ENCODE measurements at places on chromosomes 5 and 9.
A peak's percentile ranks its signal among the peaks of the same experiment; 100 is the strongest.

DNA sequence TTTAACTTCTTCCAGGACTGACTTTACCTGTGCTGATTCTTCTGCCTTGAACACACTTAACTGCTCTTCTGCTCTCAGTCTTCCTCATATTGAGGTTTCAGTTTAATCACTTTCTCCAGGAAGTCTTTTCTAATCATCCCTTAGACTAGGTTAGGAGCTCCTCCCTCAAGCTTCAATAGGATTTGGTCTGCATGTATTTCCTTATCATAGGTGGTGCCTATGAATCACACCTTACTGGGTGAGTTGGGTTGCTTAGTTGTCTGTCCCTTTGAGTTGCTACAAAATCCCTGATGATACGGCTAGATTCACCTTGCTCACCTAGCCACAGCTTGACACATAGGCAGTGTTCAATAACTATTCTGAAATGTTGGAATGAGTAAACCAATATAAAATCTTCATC is 164.4 kb downstream of the DNAH5 start:
- DNase-seq, result no peak

DNA sequence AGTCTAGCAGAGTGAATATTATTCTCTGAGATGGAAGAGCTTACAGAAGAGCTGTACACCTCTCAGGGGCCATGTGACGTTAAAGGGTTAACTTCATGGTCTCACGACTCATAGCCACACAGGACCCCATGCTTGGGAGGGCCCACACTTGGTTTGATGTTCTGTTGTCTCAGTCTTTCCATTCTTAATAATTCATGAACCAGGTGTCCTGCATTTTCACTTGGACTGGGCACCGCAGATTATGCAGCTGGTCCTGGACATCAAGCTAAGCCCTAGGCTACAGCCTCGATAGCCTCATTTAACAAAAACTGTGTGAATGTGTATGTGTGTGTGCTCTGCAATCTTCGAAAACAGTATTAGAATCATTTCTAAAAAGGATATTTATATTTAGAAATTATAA is 323.5 kb downstream of the PLK2 start:
- peak; percentile 41 for DNase-seq

DNA sequence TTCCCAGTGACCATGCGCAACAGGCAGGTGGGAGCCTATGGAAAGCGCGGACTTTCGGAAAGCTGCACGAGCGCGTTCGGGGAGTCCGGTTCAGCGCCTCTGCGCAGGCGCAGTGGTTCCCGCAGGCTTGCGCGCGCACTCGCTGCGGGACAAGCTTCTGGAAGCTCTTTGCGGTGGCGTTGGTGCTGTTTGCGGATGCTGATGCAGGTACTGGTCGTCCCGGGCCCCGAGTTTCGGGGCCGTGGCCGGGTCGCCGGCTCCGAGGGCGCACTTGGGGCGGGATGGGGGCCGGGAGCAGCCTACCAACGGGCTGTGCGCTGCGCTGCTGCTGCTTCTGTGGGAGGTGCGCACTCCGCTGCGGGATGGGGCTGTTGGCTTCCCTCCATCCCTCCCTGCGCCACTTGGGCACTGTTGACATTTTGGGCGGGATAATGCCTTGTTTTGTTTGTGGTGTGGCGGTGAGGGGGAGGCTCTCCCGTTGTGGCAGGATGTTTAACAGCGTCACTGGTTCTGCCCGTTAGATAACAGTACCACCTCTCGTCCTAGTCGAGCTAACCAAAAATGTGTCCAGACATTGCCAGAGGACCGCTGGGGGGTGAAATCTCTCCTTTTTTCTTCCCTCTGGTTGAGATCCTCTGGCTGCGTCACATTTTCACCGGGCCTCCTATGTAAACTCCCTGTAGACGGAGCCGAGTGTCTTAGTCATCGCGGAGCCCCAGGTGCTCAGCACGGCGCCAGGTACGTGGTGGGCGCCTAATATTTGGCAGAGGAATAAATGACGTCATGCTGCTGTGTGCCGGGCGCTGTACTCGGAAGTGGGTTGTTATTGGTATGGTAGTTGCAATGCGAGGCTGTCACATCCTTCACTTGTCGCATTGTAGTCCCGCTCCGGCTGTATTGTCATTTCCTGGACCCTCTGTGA is at the start of gene ZNF483:
Gene ZNF483 (plus strand): TSS at position 124 of the 922 bp plus-strand sequence. CDS start 2,217 bp downstream, outside the sequence.
- DNase-seq, result peak; percentile 88

GRCh38 chr9:96519787-96520186 is 69.8 kb downstream of the HABP4 start:
- peak; percentile 79 for DNase-seq

DNA sequence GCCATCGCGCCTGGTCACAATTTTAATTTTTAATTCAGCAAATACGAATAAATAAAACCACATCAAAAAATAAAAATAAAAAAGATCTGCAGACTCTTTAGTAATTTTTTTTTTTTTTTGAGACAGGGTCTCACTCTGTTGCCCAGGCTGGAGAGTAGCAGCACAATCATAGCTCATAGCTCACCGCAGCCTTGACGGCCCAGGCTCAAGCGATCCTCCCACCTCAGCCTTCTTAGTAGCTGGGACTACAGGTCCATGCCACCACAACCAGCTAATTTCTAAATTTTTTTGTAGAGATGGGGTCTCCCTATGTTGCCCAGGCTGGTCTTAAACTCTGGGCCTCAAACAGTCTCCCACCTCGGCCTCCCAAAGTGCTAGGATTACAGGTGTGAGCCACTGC is 14.2 kb downstream of the NANS start:
- DNase-seq, result no peak

DNA sequence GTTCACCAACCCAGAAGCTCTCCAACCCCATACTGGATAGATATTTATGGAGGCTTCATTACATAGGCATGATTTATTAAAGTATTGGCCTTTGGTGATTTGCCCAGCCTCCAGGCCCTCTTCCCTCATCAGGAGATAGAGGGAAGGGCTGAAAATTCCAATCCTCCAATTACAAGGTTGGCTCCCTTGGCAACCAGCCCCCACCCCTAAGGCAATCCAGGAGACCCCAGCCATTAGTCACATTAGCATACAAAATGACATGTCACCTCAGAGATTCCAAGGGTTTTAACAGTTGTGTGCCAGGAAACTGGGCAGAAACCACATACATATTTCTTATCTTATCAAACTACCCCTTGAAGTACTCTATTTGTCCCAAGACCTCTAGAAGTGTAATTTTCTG is 210.0 kb downstream of the HINT1 start:
- DNase-seq, result no peak

DNA sequence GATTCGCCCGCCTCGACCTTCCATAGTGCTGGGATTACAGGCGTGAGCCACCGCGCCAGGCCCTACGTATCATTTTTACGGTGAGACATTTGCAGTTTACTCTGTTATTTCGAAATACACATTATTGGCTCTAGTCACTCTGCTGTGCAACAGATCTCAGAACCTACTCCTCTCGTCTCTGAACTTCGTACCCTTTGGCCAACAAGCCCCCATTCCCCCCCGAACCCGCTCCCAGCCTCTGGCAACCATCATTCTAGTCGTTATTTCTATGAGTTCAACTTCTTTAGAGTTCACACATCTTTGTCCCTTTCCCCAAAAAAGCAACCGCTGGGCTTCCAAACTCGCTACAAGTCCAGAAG is 735 bp downstream of the PTGR1 start:
- DNase-seq, result peak; percentile 17

DNA sequence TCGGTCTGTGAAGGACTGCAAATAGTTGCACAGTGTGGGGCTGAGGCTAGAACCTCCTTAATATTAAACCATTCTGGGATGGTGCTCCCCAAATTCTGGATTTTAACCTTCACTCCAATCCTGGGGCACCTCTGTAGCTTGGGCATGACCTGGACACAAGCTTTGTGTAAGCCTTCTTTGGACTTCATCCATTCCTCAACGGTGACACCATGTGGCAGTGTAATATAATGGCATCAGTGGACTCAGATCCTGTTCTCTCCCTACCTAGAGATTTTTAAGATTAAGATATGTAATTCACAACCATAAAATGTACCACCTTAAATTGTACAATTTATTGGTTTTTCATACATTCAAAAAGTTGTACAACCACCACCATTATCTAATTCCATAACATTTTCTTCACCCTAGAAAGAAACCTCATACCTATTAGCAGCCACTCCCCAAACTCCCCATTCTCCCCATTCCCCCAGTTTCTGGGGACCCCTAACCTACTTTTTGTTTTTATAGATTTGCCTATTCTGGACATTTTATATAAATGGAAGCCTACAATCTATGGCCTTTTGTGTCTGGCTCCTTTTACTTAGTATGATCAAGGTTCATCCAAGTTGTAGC is 4.8 kb upstream of the PLGRKT start:
- DNase-seq, result peak; percentile 36

- DNase-seq, result no peak
Measured at GRCh38 chr9:91530829-91531228, 107.2 kb upstream of the NFIL3 start.

GRCh38 chr9:91310037-91310436 is 51.7 kb downstream of the AUH start:
- no peak for DNase-seq

GRCh38 chr9:90127923-90128322 is 514.7 kb downstream of the DIRAS2 start:
- no peak for DNase-seq

GRCh38 chr9:112555101-112555643 is 68.5 kb downstream of the KIAA1958 start:
- DNase-seq, result no peak

- DNase-seq, result no peak
Measured at GRCh38 chr5:180810959-180811622, 8.5 kb upstream of the MGAT1 start.

GRCh38 chr5:59003641-59004040 is 420.8 kb downstream of the RAB3C start:
- DNase-seq, result no peak

GRCh38 chr5:89729623-89730301 is 679.8 kb downstream of the CETN3 start:
- DNase-seq, result no peak

DNA sequence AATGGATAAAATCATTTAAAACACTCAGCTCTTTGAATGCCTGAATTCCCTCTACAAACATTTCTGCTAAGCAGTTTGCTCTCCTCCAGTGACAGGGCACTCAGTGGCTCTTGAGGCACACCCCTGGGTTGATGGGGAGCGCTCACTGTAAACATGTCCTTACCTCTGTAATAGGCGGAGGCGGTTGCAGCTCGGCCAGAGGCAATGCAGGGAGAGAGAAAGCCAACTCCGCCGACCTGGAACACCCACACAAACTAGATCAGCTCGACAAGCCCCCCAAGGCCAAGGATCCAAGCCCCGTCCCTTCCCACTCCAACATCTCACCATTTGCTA is 329 bp downstream of the CDC23 start:
- DNase-seq, result no peak

GRCh38 chr5:6765612-6766525 is 52.6 kb downstream of the TENT4A start:
- peak; percentile 44 for DNase-seq

DNA sequence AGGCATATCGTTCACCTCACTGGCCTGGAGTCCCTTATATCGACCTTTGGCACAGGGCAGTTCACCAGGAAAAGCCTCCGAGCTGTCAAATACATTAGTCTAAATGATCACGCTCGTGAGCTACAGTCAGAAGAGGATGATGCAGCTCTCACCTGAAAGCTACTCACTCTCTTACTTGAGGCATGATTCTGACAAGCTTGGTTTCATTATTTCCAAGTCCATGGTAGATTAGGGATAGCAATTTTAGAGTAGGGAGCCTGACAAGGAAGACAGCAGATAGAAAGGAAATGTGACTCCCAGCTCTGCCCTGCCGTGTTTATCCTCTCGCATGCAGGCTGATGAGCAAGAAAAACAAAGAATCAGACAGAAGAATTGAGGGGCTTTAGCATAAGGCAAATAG is 98.0 kb upstream of the MAP1B start:
- DNase-seq, result no peak

- DNase-seq, result no peak
Measured at GRCh38 chr5:127400539-127400938, 109.9 kb downstream of the MEGF10 start.

- DNase-seq, result no peak
Measured at GRCh38 chr5:51156838-51157237, 226.4 kb upstream of the ISL1 start.

DNA sequence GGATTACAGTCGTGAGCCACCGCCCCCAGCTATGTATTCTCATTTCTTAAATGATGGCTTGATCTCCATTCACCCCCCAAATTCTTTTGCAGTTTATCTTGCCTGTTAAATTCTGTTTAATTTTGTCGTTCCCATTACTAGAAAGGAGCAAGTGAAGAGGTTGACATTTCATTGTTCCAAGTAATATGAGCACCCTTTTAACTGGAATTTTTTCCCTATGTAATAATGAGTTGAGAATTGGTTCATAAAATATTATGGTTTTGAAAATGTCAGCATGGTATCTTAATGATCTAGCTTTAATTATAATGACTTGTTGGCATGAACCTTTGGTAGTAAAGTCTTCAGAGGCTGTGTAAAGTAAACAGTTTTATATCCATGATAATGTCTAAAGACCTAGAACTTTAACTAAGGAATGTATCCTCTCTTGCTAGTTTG is 37.4 kb downstream of the F2RL2 start:
- no peak for DNase-seq

DNA sequence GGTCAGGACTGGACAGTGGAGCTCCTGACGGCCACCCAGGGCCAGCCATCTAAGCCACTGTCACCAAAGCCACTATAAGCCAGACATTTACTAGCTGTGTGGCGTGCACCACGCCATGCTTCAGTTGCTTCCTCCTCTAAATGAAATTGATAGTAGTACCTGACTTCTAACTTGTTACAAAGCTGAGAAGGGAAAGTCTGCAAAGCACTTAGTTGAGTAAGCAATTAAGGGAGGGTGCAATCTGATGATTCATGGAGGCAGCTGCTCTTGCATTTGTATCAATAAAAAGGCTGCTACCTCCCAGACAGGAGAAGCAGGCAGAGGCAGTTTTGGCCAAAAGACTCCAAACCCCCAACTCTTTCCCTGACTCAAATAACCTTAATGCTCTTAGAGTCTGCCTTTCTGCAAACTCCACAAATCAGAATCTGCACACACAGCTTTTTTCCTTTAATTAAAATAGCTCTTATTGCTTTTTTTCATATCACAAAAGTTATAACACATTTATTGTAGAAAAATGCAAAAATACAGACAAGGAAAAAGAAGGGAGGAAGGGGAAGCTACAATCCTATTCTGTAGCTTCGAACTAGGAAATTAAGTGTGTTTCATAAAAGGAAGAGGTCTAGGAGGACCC is 19.3 kb upstream of the RAPGEF1 start:
- no peak for DNase-seq

GRCh38 chr5:58988938-58989337 is 406.1 kb downstream of the RAB3C start:
- no peak for DNase-seq

DNA sequence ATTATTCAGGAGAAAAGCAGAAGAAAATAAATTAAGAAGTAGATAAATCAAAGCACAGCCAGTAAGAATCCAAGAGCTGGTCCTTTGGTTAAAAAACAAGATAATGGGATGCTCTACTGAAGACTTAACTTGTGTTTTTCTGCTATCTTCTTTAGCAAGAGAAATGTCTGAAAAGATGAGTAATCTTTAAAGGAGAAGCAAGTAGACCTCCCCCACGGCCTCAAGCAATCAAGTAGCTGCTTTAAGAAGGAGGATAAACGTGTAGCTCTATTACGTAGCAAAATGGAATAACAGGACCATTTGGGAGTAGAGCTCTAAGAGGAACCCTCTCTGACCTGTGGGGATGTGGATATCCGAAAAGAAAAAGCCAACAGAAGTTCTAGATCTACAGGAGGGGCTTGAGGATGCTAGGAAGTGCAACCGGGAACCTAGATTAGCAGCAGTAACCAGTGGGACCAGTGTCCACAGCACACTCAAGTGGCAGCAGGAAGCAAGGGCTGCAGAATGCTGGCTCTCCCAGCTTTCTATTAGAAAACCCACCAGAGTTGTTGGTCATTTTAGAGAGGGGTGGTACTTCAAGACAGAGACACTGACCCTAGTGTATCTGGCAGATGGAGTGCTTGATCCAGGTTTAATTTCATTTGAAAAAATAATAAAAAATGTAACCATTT is 185.4 kb downstream of the GABBR2 start:
- DNase-seq, result no peak
